ENCODE measurements at places on chromosomes 4 and X. TPM values are rescaled to one million over a fixed set of nuclear protein-coding genes. Genes with fewer than 3 reads are reported as not detected.

DNAAF6 gene
- 0.08 TPM for polyA plus RNA-seq

GYPA gene
- polyA plus RNA-seq, result 2.7 TPM

ALB gene
- 4.6 TPM for polyA plus RNA-seq

SULT1E1 gene
- 585 TPM for polyA plus RNA-seq

PABPC4L gene
- polyA plus RNA-seq, result 11.3 TPM

DNA sequence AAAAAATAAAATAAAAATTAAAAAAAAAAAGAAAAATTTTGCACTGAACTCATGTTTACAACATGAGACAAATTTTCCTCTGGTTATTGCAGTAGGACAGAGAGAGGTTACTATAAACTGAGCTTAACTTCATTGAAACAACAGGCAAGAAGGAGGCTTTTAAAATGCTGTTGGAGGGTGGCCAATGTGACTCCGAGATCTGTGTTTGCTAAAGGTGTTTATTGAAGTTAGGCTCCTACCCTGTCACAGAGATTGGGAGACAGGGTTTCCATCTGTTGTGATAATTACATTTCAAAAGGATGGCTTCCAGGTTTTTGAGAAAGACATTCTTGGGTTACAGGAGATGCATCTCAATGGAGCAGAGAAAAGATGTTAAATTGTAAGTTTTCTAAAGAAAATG, 370.5 kb upstream of the HS3ST1 start:
- no peak for DNase-seq

DNA sequence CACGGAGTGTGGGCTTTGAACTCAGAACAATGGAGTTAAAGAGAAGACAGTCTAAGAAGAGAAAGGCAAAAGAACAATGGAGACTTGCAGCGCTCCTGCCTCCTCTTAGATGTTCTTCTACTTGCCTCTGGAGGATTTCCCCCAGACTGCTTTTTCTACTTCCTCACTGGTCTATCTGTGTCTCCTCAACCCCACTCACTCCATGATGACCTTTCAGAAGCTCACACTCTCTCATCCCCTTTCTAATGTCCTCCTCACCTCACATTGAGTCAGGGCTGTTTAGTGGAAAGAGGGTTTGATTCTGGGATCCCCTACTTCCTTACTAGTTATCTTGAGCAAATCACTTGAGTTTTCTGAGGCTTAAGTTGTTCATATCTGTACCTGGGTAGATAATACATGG, 12.2 kb upstream of the HERC6 start:
- DNase-seq, result no peak

GRCh38 chrX:149903889-149904748, 23.1 kb downstream of the MAGEA8 start:
- no peak for DNase-seq

- no peak for DNase-seq
These were observed 16.5 kb downstream of the DHRSX start for GRCh38 chrX:2484256-2484655.

- no peak for DNase-seq
These were observed 13.6 kb upstream of the APBB2 start for GRCh38 chr4:41227902-41228301.

DNA sequence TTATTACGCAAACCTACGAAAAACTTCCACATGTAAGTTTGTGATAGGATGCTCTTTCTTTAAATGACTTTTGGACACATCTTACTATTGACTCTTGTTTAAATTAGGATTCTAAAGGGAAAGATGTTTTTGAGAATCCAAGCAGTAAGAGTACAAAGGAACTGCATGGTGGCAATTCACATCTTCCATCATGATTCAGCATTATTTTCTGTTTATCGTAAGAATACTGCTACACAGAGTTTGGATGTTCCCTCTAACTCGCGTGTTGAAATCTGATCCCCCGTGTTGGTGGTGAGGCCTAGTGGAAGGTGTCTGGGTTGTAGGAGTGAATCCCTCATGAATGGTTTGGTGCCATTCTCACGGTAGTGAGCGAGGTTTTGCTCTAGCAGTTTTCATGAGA, 371.8 kb upstream of the FTHL17 start:
- DNase-seq, result no peak

GRCh38 chr4:48483006-48483776, at the start of gene SLC10A4:
SLC10A4 (plus strand) TSS chr4:48483343; CDS start chr4:48483562, 219 bp downstream.
- DNase-seq, result no peak

DNA sequence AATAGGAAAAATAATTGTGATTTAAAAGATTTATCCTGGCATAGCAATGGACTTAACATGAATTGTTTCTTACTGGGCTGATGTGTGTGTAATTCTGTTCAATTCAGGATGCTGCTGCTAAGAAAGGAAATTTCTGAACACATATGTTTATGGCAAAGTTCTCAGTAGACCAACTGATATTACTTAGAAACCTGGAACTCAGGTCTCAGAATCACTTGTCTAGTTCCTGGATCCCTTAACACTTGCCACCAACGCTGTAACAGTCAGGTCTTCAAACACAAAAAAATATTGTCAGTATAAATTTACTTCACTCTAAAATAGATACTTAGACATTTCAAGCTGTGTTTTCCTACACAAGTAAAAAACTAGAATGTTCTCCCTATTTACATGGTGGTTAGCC, 5.5 kb downstream of the CASP3 start:
- no peak for DNase-seq

DNA sequence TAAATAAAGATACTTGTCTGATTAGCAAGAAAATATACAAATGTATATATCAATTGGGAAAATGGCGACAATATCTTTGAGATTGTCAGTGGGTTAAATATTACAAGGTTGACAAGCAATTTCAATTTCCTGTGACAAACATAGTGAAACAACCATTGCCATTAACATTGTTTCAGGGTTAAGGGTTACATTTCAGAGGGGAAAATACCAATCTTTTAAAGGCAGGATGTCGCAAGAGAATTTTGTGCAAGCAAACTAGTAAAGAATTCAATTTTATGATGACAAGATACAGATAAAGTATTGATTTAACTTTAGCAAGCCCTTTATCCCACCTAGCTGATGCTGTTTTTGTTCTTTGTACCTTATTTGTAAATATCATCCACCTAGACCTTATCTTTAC, 305.8 kb upstream of the GRIA3 start:
- no peak for DNase-seq

- no peak for DNase-seq
These were observed 4.6 kb upstream of the LUZP4 start for GRCh38 chrX:115284877-115285276.
